ENCODE measurements at places on chromosomes 7 and 10.

DNA sequence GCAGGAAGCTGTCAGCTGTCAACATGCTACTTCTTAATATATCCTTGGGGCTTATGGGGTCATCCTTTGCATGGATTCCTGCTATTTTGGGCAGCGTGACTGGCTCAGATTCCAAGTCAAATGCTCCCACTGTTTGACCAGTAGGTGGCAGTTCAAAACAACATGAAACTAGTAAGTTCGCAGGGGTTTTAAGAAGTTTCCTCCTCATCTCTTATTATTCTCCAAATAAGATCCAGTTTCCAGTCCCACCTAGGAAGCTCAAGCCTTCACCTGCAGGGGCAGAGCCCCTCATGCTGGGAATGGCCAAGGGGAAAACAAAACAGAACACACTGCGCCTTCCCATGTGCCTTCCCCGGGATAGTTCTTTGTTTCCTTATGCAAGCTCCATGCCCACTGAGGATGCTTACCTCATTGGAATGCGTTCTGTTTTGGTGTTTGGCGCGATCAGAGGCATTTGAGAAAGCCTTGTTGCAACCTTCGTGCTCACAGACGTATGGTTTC is 259.8 kb downstream of the GLI3 start:
- no peak for DNase-seq

DNA sequence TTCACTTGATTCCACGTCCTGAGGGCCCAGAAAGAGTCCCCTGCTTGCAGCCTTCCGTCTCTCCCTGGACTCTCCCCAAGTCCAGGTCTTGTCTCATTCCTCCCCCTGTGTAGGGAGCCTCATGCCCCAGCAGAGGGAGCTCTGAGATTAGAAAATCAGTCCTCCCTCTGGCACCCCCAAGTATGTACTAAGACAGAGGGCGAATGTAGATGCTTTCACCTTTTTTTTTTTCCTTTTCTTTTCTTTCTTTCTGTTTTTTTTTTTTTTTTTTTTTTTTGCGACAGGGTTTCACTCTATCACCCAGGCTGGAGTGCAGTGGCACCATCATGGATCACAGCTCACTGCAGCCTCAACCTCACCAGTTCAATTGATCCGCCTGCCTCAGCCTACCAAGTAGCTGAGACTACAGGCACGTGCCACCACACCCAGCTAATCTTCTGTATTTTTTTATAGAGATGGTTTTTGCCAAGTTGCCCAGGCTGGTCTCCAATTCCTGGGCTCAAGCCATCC is 10.3 kb downstream of the SFXN3 start:
- peak; percentile 64 for DNase-seq

GRCh38 chr7:76122516-76123239 is 74.8 kb downstream of the MDH2 start:
- DNase-seq, result no peak

DNA sequence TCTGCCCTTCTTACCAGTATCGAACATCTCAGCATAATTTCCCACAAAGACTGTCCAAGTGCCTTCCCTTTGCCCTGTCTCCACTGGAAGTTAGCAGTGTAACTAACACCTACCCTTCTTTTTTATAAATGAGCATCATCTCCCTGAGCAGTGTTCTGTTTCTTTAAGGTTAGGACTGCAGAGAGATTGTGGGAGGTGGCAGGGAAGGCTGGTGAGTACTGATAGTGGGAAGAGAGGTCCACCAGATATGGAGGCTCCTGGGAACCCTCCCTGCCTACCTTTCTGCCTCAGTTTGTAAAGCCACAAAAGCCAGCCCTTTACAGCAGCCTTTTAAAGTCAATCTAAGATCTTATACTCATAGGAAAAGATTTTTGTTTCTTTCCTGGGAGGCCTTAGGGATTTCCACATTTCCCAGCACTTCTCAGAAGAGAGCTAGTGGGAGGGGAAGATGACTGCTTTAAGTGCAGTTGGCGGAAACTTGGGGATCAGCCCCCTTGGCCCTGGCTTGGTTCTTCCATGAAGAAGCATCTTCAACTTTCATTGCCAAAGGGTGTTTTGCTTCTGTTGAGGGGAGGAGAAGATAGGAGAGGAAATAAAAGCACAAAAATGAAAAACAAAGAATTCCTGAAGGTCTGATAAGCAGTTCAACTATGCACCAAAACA is 36.6 kb upstream of the CALD1 start:
- no peak for DNase-seq

- no peak for DNase-seq
Measured at GRCh38 chr10:100364735-100365391, 17.8 kb downstream of the SCD start.

DNA sequence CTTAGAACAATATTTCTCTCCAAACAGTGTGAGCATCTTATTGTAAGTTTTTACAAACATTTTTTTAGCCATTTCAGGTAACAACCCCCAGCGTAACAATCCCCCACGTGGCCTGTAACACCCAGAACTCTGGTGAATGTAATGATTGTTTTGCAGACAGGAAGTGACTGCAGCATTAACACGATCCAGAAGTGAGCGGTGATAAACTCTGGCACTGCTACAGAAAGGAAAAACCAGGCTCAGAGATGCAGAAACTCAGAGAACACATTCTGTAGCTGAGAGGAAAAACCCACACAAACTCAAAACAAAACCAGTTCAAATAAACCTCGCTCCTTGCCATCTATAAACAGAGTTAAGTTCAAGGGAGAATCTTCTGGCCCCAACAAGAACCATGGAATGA is 285.7 kb downstream of the FGFR2 start:
- DNase-seq, result no peak

- no peak for DNase-seq
Measured at GRCh38 chr10:59098387-59098786, 78.1 kb upstream of the PHYHIPL start.

- DNase-seq, result no peak
Measured at GRCh38 chr10:6590100-6590499, 10.0 kb upstream of the PRKCQ start.

GRCh38 chr7:43004082-43004481 is 71.9 kb downstream of the MRPL32 start:
- DNase-seq, result no peak

DNA sequence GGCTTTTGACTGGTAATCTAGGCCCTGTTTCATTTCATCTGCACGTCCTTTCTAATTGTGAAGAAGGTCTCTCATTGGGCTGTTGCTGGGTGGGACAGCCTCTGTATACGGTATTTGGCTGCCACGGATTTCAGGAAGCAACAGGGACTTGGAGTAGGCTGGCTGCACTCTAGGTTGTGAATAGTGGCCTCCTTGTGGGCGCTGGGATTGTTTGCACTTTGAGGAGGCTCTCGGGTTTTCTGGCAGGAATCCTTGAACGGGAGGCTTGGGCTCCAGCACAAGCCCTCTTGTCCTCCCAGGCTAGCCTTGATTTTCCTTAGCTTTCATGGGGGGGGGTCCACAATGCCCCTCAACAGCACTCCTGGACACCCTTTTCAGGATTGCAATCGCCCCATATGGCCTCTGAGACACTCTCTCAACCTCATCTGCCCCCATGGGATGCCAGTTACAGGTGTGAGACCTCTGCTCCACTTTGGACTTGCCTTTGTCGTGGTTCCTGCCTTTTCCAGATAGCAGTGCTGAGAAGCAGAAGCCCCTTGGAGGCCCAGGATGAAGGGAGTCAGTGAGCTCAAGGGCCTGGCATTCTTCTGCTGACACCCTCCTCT is 33.9 kb upstream of the ZNF273 start:
- no peak for DNase-seq

DNA sequence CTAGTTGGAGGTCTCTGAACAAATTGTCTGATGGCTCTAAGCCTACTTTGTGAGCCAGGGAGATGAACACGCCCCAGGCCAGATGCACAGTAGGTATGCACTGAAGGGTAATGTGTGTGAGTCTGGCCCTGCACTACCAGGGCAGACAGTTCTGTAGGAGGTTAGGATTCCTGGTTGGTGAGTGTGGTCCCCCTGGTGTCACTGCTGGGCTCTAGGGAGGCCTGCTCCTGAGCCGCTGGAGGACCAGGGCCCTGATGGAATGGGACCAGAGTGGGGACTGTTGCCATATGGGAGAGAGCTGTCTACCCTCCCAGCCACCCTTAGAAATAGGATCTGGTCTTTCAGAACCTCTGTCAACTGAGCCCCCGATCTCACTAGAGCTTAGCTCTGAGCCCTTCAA is 42.0 kb downstream of the CDH23 start:
- DNase-seq, result no peak

- no peak for DNase-seq
Measured at GRCh38 chr10:35501923-35502322, 103.2 kb upstream of the GJD4 start.

- DNase-seq, result no peak
Measured at GRCh38 chr7:156004265-156005201, 192.3 kb upstream of the SHH start.

DNA sequence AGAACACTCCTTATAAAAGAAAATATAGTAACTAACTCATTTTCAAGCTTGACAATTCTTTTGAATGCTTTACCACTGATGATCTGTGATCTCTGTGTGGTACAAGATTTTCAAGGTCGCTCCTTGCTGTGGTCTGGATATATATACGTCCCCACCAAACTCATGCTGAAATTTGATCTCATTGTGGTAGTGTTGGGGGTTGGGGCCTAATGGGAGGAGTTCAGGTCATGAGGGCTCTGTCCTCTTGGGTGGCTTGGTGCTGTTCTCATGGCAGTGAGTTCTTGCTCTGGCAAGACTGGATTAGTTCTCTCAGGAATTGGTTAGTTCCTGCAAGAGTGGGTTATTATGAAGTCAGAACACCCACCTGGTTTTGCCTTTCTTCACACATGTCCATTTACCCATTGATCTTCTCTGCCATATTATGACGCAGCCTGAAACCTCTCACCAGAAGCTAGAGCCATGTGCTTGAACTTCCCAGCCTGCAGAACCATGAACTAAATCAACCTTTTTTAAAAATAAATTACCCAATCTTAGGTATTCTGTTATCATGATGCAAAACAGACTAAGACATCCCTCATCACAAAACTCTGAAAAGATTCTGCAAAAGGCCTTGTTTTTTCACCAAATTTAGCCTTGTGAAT is 8.3 kb upstream of the EDRF1 start:
- DNase-seq, result no peak

GRCh38 chr7:31562002-31562401 is 48.1 kb downstream of the ITPRID1 start:
- no peak for DNase-seq

DNA sequence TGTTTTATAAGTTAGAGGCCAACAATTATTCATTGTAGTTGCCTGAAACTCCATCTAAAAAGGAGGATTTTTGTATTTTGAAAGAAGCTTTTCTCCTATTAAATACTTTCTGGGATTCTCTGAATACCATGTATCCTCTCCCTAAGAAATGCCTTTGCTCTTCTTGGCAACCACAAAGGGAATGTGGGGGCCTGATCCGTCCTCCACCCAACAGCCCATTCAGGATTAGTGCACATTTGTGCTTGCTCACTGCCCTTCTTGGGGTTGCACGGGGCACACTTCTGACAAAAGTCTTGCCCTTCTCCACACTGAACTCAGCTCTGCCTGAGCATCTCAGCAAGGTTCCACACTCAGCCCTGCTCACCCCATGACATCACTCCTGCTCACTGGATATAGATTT is 194.2 kb downstream of the SLC25A13 start:
- DNase-seq, result no peak

- no peak for DNase-seq
Measured at GRCh38 chr7:29962035-29962434, 27.6 kb downstream of the SCRN1 start.

DNA sequence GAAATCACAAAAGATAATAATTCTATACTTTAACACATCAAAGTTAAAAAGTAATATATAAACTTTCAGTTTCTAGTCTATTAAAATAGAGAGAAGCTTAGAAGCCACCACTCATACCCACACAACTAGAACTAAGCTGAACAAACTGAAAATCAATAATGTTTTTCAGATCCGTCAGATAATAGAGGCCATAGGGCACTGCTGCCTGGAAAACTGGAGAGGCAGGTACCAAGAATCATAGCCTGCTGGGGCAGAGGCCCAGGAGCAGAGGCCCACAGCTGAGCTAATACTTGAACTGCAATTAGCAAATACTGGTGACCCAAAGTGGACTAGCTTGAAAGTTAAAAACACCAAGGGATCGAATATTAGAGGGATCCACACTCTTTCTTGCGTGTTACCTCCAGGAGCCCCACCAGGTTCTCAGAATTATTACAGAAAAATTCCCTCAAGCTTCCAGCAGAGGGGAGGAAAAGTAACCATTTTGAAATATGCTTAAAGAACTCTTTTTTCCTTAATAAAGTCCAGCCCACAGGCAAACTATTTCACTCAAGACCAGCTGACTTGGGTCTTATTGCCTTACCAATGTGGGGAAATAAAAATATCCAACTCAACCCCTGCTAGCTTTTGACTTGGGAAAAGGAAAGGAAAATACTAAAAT is 774.1 kb upstream of the IGFBP3 start:
- no peak for DNase-seq

DNA sequence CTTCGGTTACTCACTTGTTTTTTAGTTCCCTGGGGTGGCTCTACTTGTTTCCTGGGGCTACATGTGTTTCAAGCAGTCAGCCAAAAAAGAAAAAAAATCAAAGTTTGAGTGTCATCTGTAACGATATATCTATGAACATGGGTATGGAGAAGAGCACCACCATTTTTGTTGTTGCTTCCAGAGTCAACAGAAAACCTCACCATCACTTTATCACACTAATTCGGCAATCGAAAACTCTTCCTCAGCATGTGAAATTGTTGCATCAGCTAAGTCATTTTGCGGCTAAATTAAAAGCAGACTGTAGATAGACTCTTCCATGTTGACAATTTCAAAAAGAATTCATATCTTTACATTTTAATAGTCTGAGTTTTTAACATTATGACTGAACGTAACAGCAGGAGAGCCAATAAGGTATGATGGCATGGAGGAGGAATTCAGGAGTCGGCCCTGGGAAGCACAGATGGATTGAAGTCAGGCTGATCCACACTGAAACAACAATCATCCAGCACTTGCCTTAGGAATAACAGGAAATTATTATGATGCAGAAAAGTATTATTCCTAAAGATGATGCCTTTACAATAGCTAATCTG is 455.7 kb upstream of the KLF6 start:
- DNase-seq, result no peak

- DNase-seq, result no peak
Measured at GRCh38 chr10:48910548-48910947, 29.1 kb downstream of the LRRC18 start.

- DNase-seq, result no peak
Measured at GRCh38 chr7:155508376-155509358, 37.7 kb downstream of the CNPY1 start.

GRCh38 chr7:979886-980571 is 3.0 kb upstream of the CYP2W1 start:
- DNase-seq, result no peak

GRCh38 chr7:156527458-156527890 is 113.1 kb upstream of the RNF32 start:
- no peak for DNase-seq
